ENCODE measurements at places on chromosomes 5 and 9.

- no peak for DNase-seq
Observed at GRCh38 chr5:158513490-158514318, 586.0 kb downstream of the EBF1 start.

GRCh38 chr9:68631811-68632210, 73.2 kb upstream of the PIP5K1B start:
- no peak for DNase-seq

GRCh38 chr5:163915481-163915961, 410.1 kb downstream of the MAT2B start:
- peak; percentile 43 for DNase-seq

- no peak for DNase-seq
Observed at GRCh38 chr9:110659891-110660541, 8.6 kb upstream of the MUSK start.

- peak; percentile 75 for DNase-seq
Observed at GRCh38 chr5:43040287-43041098, at the start of gene ANXA2R. Gene ANXA2R (minus strand): TSS chr5:43040319. CDS start chr5:43040046, 273 bp downstream.

DNA sequence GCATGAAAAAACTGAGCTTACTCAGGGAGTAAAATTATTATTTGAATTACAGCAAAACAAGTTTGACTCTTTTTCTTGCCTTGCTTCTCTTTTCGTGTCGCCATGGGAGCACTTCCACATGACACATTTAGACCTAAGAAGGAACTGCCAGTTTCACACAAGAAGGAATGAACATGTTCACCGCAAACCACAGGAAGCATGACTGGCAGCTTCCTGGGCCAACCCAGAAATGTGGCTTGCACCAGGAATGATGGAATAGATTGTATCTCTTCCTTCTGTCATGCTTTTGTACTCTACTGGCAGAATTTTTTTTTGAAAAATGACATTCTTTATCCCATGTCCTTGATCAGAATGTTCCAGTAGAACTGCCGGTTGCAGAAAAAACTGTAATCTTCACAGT, 32.9 kb upstream of the MAN2A1 start:
- no peak for DNase-seq

DNA sequence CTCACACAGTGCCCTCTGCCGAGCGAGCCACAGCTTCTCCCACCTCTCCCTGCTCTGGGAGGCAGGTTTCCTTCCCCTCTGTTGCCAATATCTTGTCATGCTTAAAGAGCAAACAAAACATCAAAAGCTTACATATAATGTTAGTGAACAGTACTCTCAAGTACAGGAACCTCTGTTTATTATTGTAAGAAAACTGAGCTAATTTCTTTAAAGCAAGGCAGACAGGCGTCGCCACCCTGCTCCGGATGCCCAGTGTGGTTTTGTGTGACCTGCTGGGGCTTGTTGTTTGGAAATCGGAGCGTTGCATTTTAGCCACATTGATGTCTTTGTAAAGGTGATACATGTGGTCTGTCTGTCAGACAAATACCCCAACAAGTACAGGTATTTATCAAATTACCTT, 401.4 kb upstream of the IRX1 start:
- no peak for DNase-seq

- DNase-seq: no peak
Observed at GRCh38 chr5:167482555-167482954, 808.9 kb upstream of the WWC1 start.

GRCh38 chr9:69260161-69260560, 64.9 kb upstream of the ENTREP1 start:
- DNase-seq: no peak

- DNase-seq: no peak
Observed at GRCh38 chr5:33319151-33319550, 121.6 kb upstream of the TARS1 start.

DNA sequence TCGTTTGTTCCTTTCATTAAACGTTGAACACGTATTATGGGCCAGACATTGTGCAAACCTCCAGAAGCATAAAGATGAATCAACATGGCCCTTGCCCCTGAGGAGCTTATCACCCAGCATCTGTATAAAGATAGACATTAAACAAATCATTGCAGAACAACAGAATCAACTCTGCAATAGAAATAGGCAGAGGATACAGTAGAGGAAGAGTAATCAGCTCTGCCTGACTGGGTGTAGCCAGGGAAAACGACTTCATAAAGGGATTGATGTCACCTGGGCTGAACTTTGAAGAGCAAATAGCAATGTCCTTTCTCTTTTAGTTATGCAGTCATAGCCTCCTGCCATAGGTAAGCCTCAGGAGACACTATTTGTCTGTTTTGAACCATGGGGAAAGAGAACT, 13.4 kb downstream of the RGS7BP start:
- DNase-seq: no peak

GRCh38 chr5:149586708-149587318, 5.5 kb downstream of the ARHGEF37 start:
- DNase-seq: no peak

DNA sequence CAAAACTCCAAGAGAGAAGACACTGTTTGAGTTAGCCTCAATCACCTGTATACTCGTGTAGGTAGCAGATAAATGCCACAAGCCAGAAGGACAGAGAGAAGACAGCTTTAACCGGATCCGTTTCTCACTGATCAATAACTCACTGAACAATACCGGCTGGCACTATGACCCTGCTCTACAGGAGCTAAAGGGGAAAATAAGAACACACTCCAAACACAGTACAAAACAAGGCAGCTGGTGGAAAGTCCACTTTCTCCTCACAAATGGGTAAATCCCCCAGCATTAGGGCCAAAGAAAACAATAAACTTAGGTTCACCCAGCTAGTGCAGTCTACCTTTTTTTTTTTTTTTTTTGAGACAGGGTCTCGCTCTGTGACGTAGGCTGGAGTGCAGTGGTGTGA, 169.4 kb downstream of the CRB2 start:
- DNase-seq: no peak

DNA sequence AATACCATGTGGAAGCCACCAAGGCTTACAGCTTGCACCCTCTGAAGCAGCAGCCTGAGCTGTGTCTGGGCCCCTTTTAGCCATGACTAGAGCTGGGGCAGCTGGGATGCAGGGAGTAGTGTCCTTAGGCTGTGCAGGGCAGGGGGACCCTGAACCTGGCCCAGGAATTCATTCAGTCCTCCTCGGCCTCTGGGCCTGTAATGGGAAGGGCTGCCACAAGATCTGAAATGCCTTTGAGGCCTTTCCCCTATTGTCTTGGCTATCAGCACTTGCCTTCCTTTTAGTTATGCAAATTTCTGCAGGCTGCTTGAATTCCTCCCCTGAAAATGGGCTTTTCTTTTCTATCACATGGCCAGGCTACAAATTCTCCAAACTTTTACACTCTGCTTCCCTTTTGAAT, 9.0 kb downstream of the GPR150 start:
- no peak for DNase-seq

- no peak for DNase-seq
Observed at GRCh38 chr9:111195766-111196165, 134.3 kb downstream of the OR2K2 start.

DNA sequence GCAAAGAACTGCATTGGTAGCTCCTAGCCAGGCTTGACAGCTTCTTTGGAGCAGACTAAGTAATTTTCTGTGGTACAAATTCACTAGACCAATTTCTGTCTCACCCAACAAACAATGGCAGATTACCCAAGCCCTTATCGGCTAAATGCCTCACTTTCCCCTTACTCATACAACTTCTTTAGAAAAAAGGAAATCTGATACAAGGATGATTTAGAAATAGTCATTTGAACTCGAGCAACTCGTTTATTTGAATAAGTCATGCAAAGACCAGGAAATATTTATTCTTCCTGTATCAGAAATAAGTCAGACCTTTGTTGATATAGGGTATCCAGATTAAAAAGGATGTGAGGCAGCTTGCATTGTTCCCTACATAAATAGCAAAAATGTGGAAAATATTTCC, 170.4 kb upstream of the CDH6 start:
- DNase-seq: no peak

DNA sequence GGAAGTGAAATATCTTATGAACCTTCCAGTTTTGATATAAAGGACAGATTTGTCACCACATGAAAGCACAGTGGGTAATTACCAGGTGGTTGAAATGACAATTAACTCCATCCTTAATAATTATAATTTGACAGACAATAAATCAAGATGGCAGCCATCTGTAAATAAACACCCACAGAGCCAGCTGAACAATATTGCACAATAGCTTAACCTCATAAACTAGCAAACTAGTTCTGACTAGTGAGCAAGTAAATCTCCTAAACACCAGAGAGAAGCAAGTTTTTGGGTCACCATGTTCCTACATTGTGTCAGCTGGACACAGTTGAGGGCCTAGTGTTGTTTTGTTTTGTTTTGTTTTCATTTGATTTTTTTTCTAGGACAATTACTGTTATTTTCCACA, 577.4 kb downstream of the ACTL7B start:
- DNase-seq: no peak

- peak; percentile 7 for DNase-seq
Observed at GRCh38 chr5:10701567-10702039, 59.4 kb downstream of the DAP start.

DNA sequence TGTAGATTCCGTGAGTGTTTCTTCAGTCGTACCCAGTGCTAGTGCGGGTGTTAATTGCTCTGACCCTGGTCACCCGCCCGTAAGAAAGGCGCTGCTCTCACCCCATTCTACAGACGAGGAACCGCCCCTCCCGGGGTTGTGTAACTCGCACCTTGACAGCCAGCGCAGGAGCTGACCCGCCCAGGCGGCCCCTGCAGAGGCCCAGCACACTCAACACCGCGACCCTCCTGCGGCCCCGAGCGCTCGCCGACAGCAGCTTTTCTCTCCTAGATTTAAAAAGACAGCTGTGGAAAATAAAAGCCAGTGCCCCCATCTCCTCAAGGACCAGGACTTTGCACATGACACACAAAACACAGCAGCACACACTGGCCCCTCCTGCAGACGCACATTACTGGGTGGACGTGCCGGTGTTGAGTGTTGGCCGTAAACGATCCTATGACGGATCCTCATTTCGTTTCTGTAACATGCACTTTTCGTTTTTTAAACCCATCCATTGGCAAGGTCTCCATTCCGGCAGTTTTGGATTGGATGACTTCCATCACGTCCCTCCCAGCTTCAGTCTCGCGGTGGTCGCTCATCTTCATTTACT, 22.9 kb downstream of the OR2V2 start:
- DNase-seq: no peak

DNA sequence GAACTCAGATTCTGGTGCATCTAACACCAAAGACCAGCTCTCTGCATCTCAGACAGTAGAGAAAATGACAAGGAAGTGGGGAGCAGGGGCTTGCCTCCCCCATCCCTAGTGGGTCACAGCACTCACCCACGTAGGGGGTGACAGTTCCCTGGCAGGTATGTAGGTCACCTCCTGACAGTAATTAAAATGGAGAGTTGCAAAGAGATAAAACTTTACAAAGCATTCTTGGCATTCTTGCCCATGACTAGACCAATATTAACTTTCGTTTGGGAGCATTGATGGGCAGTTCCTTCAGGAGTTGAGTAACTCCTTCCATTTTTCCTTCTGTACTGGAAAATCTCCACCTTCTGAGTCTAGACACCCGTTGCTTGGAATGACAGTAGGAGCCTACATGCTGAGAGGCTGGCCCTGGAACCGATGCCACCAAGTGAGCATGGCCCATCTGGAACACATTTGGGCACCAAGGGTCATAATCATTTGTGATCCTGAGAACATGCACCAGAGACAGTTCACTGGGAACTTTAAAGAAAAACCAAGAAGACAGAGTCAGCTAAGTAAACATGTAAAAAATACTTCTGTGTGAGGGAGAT, 81.5 kb upstream of the MSX2 start:
- no peak for DNase-seq

DNA sequence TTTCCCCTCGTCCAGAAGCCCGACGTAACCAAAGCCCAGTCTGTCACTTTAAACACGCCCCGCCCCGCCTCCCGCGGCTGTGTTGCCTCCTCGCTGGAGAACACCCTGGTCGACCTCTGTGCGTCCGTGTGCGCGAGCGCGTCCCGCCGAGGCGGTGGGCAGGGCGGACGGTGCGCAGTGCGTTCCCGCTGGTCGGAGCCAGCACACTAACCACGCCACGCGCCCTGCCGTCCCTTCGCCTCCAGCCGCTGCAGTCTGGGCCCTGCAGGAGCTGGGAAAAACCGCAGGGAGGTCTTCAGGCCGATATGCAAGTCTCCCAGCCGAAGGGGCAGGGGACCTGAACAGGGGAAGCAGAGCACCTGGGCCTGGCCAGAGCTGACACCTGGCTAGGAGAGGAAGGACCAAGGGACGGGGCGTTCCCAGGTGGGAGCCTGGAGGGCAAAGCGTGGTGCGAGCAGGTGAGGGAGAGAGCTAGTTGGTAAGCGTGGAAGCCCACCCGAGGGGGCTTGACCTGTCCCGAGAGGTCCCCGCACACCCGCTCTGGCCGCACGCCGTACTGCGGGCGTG, 1.3 kb upstream of the PHPT1 start:
- DNase-seq: no peak

DNA sequence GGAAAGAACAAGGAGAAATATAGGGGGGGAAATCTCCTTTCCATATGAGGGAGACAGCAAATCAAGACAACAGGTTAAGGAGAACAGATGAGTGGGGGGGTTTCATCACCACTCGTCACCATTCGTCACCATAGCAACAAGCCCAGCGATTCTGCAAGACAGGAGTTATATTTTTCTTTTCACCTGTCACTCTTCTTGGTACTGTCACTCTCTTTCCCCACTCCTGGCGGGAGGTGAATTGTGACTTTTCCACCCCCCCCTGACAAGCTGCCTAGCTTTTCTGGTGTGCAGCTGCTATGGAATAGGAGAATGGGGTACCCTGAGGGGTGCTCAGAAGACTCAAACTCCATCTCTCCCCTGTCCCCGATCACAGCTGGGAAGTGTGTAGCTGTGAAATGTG, 239.9 kb downstream of the FAM114A2 start:
- no peak for DNase-seq

- no peak for DNase-seq
Observed at GRCh38 chr5:159581502-159582249, 251.4 kb upstream of the IL12B start.

DNA sequence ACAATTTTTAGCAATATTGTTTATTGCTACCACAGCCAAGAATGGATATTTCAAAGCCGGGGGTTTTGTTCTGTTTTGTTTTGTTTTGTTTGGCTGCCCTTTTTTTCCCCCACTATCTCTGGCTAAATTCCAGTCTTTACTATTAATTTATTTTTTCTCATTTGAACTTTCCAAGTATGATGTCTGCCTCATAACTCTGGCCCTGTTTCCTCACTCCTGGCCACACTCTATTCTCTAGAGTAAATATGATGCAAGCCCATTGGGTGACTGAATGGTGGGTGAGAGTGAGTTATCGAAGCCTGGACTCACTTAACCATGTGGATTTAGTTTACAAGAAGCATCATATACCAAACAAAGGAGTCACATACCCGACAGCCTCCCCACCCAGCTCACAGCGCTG, 41.9 kb downstream of the WDR36 start:
- no peak for DNase-seq

- DNase-seq: no peak
Observed at GRCh38 chr9:107112707-107113243, 170.3 kb upstream of the RAD23B start.
